AG10803 (cell line): ENCODE measurements at places on chromosomes 4 and X.
A peak's percentile ranks its signal among the peaks of the same experiment; 100 is the strongest.

GRCh38 chr4:76737771-76738085 is 160.2 kb downstream of the SOWAHB start:
- no peak for DNase-seq

DNA sequence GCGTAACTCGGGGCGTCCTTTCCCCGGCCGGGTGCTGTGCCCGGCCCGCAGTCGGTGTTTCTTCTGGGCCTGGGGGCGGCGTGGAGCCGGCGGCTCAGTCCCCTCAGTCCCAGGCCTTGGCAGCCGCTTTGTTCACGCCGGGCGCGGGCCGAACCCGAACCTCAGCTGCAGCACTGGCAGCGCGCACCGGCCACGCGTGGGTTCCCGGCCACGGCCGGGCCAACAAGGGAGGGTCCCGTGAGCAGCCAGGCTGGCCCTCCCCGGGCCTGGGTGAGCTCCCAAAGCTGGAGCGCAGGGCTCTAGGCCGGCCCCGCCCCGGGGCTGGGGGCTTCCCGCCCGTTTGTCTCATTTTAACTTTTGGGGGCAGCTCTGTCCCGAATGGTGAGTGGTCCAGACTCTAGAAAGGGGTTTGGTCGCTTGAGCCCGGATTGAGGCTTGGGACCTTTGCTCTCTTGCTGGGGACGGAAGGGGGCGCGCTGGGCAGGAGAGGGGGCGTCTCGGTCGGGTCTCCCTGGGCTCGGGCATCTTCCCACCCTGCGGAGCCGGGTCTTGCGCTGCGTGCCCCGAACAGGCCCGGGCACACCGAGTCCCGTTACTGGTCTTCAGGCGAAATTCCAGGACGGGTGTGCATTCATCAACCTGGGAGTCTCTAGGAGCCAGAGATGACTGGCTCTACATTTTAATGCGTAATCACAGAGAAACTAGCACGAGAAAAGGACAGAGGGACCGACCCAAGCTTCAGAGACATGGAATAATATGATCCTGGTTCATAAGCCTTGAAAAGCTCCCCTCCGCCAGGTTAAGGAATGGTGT is 177.1 kb downstream of the CBR4 start:
- DNase-seq: no peak

GRCh38 chr4:113951263-113951662 is 28.2 kb downstream of the ARSJ start:
- peak; percentile 66 for DNase-seq

GRCh38 chrX:29172880-29173279 is 585.6 kb downstream of the IL1RAPL1 start:
- no peak for DNase-seq
